EL (cell line): ENCODE measurements at places on chromosomes 4 and X.

DNA sequence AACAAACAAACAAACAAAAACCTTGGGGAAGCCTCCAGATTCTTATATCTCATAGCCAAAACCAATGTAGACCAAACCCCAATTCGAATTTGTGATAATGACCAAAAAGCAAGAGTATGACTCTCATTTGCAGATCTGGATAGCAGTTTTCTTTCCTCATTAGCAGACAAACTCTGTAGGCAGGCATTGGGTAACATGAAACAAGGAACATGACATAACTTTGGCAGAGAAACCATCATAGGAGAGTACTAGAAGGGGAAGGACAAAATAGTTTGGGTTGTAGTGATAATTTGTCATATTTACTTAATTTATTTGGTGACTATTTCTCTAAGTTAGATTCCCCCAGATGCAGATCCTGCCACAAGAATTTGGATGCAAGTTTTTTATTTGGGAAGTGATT, 187.8 kb downstream of the MID1IP1 start:
- DNase-seq, result no peak

DNA sequence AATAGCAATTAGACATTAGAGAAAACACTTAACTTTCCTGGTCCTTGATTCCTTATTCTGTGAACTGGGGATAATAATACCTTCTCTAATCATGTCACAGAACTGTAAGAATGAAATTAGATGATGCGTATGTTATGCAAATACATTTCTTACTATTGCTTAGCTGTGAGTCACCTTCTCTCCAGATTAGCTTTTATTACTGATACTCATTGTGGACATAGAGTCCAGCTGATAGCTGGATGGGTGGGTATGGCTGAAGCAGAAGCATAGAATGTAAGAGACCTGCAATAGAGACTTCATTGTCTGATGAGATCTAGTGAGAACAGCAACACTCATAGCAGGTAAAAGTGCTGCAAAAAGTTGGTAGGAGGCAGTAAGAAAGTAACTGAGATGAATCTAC, 437.2 kb upstream of the ZFP42 start:
- DNase-seq, result no peak

DNA sequence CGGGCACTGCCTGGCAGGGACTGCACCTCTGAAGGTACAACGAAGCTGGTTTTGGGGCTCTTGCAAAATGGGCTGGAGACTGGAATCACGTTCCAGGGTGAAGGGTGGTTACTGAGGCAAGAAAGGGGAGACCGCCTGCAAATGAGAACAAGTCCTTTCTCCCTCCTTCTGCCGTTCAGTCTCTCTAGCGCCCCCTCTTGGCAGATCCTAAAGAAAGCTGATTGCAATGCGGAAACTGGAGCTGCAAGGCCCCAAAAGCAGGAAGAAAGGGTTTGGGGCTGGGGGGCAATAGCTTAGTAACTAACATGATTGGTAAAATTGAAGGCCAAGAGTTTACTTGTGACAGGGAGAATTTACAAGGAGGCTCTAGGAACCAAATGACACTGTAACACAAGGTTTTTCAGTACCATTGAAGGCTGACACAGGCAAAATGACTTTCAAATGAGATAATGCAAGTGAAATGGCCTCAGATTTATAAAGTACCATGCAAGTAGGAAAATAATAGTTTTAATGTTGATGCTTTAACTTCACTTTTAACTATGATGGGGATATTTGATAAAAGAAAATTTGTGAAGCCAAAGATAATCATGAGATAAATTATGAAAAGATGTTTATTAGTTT, 222.7 kb upstream of the HAND2 start:
- DNase-seq, result peak; percentile 50

DNA sequence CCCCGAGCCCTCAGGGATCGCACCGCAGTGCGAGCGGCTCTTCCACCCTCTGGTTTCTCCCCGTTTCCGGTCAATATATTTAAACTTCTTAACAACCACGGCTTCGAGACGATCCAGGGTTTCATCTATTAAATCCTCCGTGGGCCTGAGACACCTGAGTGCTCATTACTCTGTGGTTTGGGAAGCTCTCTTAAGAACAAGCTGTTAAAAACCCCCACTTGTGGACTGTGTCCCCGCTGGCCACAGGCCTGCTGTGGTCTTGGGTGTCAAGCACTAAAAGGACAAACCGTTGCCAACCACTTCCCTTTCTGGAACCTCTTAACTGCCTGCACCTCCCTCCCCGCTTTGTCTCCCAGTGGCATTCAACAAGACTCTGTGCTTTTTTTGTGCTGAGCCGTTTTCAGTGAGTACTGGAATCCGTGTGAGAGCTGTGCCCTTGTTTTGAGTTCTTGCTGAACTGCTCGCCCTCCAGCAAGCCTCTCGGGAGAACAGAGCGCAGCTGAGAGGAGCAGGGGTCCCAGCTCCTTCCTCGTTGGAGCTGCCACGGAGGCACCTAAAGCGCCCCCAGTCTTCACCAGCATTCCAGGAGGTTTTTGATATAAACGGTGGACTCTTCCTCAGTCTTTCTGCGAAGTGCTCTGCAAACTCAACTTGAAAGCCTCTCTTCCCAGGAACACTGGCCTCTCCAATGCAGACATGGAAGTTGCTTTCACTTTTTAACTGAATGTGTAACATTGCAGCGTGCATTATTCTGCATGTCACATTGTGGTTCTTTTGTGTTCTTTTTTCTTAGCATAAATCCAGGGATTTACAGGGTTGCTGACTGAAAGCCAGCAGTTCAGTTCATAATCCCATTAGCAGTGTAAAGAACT, 691 bp upstream of the IGFBP7 start:
- peak; percentile 72 for DNase-seq

GRCh38 chr4:110632506-110633357, 9.9 kb upstream of the PITX2 start:
- DNase-seq, result no peak

DNA sequence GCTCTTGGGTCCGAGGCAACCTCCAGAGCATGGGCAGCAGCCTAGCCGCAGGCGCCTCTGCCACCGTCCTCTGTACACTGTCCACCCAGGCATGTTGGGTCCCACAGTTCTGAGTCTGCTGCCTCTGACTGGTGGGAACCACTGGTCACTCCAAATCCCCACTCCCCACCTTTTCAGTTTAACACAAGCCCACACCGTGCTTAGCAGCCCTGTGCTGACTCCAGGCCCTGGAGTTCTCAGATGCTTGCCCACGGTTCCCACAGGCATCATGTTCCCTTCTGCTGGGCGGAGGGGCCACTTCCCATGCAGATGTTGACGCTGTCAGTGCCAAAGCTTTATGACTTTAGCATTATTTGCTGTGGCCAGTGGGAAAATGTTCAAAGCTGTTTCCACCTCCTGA, 104.5 kb downstream of the SCD5 start:
- DNase-seq, result no peak
